ENCODE measurements at places on chromosomes 2 and 18.
A peak's percentile ranks its signal among the peaks of the same experiment; 100 is the strongest.

DNA sequence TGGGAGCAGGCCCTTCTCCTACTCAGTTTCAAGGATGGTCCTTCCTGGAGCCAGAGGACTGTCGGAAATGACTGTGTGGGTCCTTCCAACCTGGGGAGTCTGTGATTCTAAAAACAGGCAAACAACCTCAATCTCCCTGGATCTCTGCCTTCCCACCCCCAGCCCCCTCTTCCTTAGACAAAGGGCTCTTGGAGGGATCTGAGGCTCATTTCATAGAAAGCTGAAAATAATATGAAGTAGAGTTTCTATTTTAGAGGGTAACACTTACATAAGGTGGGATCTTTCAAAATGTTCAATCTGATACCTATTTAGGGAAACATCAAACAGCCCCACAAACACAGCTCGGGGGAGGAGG lies 69.4 kb downstream of the RHOB start:
- no peak for DNase-seq

DNA sequence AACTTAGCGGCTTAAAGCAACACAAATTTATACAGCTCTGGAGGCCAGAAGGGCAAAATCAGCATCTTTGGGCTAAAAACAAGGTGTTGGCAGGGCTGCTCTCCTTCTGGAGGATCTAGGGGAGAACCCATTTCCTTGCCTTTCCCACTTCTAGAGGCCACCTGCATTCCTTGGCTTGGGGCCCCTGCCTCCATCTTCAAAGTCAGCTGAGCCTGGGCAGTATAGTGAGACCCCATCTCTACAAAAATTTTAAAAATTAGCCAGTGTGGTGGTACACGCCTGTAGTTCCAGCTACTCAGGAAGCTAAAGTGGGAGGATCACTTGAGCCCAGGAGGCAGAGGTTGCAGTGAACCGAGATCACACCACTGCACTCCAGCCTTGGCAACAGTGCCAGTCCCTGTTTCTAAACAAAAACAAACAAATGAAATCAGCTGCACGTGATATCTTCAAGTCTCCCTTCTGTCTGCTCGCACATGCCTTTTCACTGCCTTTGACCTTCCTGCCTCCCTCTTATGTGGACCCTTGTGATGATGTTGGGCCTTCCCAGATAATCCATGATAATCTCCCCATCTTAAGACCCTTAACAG lies 200.6 kb downstream of the ZFP36L2 start:
- DNase-seq: no peak

- DNase-seq: no peak
Observed at GRCh38 chr2:20465716-20466394, 19.0 kb downstream of the RHOB start.

GRCh38 chr2:84959095-84959565 lies 11.8 kb upstream of the KCMF1 start:
- no peak for DNase-seq

DNA sequence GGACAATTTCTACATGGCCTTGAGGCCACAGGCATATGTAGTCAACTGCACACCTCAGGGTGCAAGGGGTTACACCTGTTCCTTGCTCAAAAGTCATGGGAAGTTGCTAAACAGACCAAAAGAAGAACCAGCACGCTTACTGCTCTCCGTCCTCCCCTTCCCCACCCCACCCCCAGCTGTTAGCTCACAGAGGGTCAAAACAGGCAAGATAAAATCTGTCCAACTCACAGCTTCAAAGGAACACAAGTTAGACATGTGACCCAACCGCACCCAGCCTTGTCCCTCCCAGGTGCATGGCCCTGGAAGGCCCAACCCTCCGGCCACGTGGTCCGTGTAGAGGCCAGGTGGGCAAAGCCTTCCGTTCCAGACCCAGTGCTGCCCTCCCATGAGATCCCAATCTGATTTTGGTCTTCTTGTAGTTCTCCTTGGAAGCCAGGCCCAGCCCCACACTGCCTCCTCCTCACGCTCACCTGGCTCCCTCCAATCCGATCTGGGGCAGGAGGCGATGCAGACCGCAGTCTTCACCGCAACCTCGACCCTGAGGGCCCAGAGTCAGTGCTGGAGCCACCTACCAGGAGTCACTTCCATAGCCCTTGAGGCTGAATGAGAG lies 14.5 kb upstream of the ASPRV1 start:
- no peak for DNase-seq

DNA sequence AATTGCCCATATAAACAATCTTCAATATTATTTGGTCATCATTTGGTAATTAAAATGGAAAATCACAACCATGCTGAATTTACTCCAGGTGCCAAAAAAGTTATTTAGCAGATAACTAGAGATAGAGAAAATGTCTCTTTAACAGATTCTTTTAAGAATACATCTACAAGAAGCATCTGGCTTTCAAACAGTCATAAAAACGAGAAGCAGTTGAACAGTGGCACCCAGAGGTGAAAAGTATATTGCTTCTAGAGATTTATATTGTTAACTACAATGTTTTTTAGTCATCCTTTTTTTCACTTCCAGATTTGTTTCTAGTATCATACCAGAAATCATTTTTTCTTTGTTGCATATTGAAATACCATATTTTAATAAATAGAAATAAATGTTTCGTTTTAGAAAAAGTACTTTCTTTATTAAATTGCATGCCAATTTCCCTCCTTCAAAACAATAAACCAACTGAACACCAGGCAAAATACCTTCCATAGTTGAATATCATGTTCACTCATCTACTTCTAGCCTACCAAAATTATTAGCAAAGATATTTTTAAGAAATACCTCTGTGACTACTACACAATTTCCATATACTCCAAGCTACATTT lies 65.4 kb upstream of the HNRNPA3 start:
- DNase-seq: no peak

DNA sequence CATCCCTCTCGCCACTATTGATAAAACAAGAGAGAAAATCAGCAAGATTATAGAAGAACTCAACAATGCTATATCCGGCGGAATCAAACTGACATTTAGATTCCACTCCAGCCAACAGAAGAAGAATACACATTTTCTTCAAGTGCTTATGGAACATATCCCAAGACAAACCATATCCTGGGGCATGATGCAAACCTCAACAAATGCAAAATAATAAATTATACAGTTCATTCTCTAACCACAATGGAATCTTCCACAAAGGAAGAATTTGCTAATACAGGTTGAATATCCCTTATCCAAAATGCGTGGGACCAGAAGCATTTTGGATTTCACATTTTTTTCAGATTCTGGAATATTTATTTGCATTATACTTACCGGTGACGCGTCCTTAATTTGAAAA lies 51.4 kb upstream of the YPEL5 start:
- no peak for DNase-seq

DNA sequence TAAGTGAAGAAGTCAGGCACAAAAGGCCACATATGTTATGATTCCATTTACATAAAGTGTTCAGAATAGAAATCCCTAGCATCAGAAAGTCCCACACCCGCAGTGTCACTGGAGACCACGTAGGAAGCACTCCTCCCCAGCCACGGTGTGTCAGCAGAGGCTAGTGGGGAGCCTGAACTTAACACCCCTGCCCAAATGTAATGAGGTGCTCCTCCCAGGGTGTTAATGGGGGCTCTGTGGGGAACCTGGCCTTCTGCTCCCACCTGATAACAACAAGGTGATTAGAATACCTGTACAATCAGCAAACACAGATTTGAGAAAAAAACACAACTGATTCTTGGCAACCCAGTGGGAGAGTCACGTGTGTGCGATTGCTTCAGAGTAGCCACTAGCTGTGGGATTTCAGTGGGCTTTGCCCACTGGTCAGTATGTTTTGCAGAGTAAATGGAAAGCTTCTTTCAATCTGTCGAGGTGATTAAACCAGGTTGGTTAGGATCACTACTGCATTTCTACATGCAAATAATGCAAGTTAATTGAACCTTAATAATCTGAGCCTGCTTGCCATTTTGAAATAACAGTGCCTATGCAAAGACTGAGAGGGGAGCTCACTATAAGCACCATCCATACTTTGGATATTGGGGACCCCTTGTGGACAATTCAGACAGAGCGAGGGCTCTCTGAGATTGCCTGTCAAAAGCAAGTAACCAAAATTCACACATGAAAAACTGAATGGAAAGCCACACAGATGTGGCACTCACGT lies 20.6 kb upstream of the ATRAID start:
- DNase-seq: peak; percentile 45

DNA sequence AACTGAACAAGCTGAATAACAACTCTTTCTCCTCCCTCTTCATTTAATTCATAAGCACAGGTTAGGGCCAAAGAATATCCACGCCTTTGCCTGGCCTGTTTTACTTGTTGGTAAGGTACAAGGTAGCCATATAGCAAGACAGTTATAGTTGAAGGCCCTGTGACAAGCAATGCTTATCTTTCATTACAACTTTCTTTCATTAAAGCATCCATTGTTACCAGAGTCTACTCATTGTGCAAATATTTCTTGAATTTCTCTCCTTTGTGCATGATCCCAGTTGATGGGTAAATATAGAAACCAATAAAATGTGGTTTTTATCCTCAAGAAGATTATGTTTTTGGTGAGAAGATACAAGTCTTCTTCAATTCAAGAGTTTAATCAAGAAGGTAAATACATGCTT lies 140.2 kb downstream of the UBE2E3 start:
- no peak for DNase-seq

DNA sequence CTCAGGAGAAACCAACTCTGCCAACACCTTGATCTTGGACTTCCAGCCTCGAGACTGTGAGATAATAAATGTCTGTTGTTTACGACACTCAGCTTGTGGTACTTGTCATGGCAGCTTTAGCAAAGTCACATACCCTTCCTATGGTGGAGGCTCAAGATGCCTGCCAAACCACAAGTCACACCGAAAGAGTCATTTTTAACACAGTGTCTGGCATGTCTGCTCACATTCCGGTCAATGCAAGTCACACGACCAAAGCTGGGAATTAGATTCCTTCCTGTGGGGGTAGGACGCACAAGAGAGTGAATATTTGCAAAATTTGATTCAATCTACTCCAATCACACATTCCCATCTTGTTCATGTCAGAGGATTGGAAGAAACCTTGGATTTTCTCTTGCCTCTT lies 24.6 kb downstream of the KCNE4 start:
- DNase-seq: no peak

DNA sequence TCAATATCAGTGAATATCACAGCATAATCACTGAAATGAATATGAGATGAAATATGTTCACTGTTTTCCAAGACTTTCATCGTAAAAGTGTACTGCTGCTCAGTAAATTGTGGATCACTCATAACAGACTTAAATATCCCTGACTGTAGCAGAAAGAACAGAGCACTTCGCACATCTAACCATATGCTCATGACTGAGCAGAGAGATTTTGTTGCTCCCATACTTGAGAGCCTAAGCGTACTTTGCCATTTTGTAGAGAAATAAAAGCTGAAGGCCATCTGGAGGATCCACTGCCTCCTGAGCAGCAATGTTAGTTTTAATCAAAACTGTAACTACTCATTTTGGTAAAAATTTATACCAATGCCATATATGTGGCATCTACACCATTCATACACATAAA lies 243.5 kb downstream of the STK39 start:
- DNase-seq: no peak

- DNase-seq: no peak
Observed at GRCh38 chr18:55317864-55318263, 270.1 kb downstream of the TCF4 start.

DNA sequence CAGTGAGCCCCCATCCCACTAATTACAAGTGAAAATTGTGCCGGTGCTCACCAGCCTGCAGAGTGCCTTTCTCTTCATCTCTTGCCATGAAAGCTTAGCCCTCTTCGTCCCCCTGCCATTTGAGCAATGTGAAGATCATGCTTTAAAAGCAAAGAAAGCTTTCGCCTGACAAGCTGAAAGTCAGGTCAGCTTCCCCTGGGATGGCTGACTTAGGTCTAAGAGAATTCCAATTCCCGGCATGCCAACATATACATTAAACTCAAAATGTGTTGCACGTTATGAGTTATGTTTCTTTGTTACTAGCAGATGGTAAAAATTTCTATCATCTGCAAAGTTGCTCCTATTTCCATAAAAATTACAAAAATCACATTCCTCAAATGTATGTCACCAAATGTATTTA lies 129.8 kb downstream of the AFF3 start:
- no peak for DNase-seq

- DNase-seq: no peak
Observed at GRCh38 chr18:51108330-51108729, 78.3 kb downstream of the SMAD4 start.

DNA sequence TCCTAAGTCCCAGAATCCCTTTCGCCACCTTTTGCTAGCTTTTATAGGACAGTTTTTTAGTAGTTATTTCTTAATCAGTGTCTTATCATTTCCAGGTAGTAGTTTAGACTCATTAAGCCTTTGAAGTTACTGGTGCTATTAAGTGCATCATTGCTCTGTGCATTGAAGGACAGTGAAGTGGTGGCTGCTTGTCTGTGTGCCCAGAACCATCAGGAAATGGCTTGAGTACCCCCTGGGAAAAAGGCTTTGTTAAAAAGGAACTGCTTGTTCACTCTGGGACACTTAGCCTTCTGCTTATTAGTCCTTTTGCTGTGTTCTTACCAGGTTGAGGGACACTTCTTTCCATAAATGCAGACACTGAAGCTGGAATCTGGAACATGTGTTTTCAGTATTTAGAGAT lies 30.0 kb downstream of the DTNA start:
- DNase-seq: no peak

DNA sequence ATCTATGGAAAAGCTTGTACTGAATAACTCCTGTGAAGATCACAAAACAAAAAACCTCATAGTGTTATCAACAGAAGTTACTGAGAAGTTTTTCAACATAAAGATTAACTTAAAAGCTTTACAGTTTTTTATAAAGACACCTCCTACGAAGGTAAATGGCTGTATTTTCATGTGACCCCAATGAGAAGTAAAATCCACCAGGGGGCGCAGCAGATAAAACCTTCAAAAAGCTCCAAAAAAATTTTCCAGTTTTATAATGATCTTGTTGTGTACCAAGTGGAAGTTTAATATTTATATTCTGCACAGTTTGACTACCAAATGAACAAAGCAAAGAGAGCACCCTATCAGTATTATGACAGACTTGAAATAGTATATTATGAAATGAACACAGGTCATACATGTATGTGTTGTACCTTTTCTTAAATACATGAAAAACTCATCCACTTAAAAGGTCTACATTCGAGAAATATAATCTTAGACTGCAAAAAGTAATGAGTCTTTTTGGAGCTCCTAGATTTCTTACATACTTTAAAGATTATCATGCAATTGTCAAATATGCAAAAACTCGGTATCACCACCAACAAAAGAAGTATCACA lies 38.5 kb downstream of the PNO1 start:
- DNase-seq: peak; percentile 55

GRCh38 chr2:134936691-134937090 lies 18.1 kb downstream of the CCNT2 start:
- DNase-seq: no peak

GRCh38 chr2:7773362-7774360 lies 856.4 kb downstream of the RNF144A start:
- no peak for DNase-seq

Measured in activated CD4-positive, alpha-beta T cell treated with anti-CD3 and anti-CD28 coated beads for 4 hours (primary cell).